NCI-H526 treated with DMSO at 0.1 percent for 48 hours (cell line): ENCODE measurements at places on chromosomes 6 and 20.
A peak's percentile ranks its signal among the peaks of the same experiment; 100 is the strongest.

DNA sequence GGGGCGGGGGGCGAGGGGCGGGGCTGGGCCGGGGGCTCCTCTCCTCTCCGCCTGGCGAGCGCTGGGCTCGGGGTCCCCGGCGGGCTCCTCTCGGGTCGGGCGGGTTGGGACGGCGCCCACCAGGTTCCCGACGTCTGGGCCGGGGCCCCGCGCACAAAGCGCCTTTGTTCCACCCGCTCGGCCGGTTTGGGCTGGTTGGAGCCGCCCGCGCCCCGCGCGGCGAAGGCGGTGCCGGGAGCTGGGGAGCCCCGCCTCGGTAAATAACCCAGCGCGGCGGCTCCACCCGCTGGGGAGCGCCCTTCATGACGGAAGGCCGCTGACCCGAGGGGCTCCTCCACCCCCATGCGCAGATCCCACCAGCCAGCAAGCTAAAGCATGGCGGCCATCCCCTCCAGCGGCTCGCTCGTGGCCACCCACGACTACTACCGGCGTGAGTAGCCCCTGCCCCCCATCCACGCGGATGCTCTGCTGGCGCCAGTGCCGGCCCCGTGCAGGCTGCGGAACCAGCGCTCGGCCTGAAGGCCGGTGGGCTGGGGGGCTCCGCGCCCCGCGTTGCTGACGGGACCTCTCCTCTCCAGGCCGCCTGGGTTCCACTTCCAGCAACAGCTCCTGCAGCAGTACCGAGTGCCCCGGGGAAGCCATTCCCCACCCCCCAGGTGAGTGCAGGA, 503 bp downstream of the PPDPF start:
- DNase-seq = peak; percentile 58

DNA sequence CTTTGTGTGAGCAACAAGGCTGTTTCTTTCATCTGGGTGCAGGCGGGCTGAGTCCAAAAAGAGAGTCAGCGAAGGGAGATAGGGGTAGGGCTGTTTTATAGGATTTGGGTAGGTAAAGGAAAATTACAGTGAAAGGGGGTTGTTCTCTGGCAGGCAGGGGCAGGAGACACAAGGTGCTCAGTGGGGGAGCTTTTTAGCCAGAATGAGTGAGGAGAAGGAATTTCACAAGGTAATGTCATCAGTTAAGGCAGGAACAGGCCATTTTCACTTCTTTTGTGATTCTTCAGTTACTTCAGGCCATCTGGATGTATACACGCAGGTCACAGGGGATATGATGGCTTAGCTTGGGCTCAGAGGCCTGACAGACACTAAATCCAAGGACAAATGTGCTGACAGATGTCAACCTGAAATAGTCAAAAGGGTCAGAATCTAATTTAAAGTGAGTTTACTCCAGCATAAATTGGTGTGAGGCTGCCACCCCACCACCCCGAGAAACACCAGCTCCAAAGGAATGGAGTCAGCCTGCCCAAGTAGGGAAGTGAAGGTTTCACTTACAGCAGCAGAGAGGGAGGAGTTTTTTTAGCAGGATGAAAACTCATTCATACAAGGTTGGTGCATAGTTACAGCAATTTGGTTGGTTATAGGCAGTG, 560.0 kb upstream of the CDH4 start:
- DNase-seq = no peak

- DNase-seq = no peak
Measured at GRCh38 chr6:26383624-26384417, 913 bp downstream of the BTN2A2 start.

- DNase-seq = no peak
Measured at GRCh38 chr20:14922503-14923267, 585.3 kb upstream of the FLRT3 start.

GRCh38 chr6:14996892-14997291, 249.0 kb upstream of the JARID2 start:
- no peak for DNase-seq

DNA sequence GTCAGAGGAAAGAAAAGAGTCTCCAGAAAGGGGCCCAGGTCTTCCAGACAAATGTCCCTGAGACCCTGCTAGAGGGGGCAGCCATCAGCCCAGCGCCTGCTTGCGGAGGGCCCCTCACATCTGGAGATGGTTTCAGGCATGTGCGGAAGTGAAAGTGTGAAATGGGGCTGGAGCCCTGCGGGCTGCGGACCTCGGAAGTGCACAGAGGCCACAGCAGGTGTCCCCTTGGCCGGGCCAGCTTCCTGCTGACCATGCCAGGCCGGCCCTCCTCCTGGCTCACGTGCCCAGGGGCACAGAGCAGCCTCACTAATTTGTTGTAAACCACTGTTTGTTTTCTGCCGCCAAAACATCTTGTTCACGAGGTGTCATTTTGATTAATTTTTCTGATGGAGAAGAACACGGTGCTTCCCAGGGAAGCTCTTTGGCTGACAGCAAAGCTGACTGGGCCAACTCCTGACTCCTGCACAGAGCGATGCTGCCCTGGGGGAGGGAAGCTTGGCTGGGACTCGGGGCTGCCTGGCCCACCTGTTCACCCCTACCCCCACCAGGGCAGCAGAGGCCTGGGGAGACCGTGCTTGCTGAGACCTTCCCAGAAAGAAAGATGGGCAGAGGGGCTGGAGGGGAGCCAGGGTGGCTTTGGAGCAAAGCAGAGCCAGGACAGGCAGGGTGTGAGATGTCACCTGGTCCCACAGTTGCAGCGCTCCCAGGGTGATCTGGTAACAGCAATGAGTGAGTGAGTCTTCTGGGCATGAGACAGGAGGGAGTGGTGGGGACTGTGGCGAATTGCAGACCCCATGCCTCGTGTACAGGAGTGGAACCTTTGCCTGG, 54.2 kb downstream of the BCAS4 start:
- no peak for DNase-seq

DNA sequence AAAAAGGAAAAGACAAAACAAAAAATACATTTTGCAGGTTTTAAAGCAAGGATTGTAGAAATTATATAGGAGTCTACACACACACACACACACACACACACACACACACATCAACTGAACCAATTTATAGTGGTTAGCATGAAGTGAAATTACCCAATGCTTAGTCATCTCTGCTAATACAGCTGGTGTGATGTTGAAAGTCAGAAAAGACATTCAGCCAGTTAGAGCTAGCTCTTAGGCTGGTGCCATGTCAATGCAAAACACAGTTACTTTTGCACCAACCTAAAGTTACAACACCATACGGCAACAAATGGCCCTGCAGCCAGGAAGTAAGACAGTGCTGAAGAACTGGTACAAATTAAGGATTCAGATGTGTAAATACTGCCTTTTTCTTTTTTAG, 15.2 kb downstream of the FAM210B start:
- no peak for DNase-seq

GRCh38 chr20:49786196-49786595, 26.4 kb upstream of the SLC9A8 start:
- DNase-seq = no peak

GRCh38 chr20:3919352-3919751, 30.2 kb downstream of the PANK2 start:
- no peak for DNase-seq

DNA sequence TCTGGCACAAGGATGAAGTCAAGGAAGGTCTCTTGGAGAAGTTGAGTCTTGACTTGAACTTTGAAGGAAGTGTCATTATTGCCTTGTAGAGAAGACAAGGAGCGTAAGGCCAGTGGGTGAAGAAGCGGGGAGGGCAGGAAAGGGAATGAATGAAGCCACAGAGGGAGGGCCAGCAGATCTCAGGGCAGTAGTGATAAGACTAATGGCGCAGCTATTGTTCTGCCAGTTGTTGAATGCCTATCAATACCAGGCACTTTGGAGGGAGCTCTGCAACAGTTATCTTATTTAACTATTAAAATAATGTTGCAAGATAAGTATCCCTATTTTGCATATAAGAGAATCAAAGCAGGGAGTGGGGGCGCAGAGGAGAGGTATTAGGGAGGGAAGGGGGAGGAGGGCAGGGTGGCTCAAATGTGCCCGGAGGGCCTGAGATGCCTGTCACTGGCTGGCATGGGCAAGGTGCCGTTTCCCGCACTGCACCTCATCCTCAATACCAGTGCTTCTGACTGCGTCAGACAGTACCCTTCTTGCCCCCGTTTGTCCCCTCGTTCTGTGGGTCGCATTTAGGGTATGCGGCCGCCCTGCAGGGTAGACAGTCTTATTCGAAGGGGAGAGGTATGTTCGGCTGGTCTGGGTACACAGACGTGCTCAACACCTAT, 109.8 kb downstream of the ZDHHC14 start:
- DNase-seq = no peak

GRCh38 chr20:7375905-7376304, 564.4 kb downstream of the HAO1 start:
- DNase-seq = peak; percentile 16

DNA sequence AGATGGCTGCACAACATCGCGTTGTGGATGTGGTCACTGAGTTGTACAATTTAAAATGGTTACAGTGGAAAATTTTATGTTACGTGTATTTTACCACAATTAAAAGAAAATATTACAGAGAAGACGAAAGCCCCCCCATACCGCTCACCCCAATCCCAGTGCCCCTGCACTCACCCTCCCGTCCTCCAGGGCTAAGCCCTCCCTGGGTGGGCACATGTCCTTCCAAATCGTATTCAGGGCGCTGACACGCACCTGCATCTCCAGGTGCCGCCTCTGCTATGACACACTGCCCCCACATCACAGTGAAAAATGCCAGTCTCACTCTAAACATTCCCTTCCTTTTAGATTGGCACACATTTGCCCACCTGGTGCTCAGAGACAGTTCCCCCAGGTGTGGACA, 49.4 kb downstream of the PSMG4 start:
- no peak for DNase-seq

DNA sequence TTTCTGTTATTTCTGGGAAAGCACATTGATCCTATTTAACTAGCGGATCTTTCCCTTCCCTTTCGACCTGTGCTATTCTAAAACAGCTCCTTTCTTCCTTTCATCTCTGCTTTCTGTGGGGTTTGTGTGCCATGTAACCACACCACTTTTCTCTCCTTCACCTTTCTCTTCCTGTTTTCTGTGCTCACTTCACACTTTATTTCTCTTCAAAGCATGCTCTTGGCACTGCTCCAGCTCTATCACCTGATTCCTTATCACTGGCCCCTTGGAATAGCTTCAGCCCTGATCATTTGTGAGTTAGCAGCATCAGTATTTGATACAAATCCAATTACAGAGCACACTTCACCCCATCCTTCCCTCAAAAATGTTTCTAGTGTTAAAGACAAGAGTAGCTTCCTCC, 8.1 kb upstream of the METTL24 start:
- DNase-seq = no peak

DNA sequence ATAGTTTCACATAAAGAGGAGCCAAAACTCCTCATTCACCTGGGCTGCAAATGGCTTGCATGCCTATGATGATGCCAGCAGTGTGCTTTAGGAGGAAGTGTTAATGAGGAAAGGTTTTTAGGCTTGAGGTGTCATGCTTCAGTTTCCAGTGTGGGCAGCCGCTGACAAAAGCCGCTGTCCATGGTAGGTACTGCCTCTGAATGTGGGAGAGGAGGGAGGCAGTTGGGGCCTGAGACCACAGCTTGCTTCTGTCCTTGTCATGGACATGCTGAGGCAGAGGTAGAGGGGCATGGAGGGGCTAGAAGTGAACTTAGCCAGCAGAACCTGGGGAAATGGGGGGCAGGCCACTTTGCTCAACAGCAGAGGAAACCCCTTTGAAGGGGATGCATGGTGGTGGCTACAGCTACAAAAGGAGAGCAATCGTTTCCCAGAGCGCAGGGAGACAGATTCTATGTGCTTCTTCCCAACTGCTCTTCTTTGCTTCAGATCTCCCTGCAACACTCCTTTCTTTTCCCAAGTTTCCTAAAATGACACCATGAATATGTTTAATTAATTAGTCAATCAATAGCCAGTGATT, 372.1 kb upstream of the CNR1 start:
- DNase-seq = no peak

DNA sequence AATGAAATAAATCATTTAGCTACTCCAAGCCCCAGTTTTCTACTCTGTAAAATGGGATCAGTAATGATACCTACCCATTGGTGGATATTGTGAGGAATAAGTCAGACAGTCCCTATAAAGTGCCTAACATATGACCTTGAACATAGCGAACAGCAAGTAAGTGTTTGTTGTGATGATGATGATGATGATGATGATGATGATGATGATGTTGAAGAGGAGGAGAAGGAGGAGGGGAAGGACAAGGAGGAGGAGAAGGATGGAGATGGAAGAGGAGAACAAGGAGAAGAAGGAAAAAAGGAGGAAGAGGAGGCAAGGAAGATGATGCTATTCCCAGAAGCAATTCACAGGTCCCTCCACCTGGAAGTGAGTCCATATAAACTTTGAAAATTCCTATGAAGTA, 264.3 kb downstream of the MAFB start:
- no peak for DNase-seq

DNA sequence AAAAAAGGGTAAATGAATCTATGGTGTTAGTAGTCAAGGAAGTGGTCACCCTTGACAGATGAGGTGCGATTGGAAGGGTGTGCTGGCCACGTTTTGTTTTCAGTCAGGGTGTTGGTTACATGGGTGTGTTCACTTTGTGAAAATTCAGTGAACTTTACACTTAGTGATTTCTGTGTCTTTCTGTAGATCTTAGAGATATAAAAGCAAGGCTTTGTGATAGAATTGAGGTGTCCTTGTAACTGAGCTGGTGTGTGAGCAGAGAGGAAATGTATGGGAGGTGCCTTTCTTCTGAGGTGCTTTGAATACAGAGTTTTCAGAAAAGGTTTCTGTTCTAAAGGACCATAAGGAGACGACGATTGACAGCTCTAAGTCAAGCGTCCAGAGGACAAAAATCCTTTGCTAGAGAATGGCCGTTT, 90.5 kb downstream of the SAMD3 start:
- no peak for DNase-seq

DNA sequence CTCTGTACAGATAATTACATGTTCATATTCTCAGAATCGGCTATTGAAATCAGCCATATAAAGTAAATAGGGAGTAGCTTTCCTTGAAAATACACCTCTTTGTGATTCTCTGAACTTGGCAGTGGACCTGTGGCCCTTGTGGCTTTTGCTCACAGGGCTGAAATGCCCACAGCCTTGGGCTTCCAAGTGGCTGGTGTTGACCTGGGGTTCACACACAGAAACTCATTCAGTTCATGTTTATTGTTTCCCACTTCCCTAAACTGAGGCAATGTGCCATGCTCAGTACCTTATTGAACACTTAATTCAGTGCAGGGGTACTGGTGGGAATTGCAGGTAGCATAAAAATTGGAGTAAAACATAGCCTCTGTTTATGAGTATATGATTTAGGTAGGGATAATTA, 19.1 kb upstream of the TULP4 start:
- no peak for DNase-seq

DNA sequence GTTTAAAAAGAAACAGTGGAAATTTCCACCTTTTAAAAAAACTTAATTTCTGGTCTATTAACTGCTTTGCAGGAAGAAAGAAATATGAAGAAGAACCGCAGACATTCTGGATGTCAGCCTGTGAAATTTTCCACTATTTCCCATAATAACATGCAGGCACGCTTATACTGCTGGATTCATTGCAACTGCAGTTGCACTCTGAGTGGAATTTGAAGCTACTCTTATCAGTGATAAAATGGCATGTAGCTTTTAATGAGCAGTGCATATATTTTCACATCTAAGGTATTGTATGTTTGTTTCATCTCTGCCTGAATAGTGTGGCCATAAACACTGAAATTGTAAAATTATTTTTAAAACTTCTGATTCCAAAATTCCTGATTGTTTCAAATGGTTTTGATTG, 28.2 kb downstream of the NCOA3 start:
- DNase-seq = no peak
